Activated CD4-positive, alpha-beta T cell treated with anti-CD3 and anti-CD28 coated beads for 36 hours (primary cell): ENCODE measurements at places on chromosomes 1 and 21. TPM values are rescaled to one million over a fixed set of nuclear protein-coding genes. Genes with fewer than 3 reads are reported as not detected.

LPGAT1 gene
- 21.7 TPM for total RNA-seq

PROX1 gene
- total RNA-seq, result 0.14 TPM

INSRR gene
- 0.18 TPM for total RNA-seq

HCRTR1 gene
- not detected for total RNA-seq

HYI gene
- total RNA-seq, result 13.5 TPM

OR2M4 gene
- not detected for total RNA-seq

SLFNL1 gene
- total RNA-seq, result 0.14 TPM

RUNX3 gene
- 156 TPM for total RNA-seq

GUCA2A gene
- total RNA-seq, result not detected

CD5L gene
- total RNA-seq, result not detected

ILDR2 gene
- total RNA-seq, result 9.1 TPM

TEDDM1 gene
- not detected for total RNA-seq

CASQ2 gene
- not detected for total RNA-seq

NBPF26 gene
- total RNA-seq, result 14.2 TPM

PPP1R8 gene
- total RNA-seq, result 65.9 TPM

PBX1 gene
- 0.18 TPM for total RNA-seq

RASAL2 gene
- not detected for total RNA-seq

DHCR24 gene
- total RNA-seq, result 78.4 TPM

SPRR2G gene
- total RNA-seq, result not detected

LCE1F gene
- not detected for total RNA-seq

S100A7 gene
- not detected for total RNA-seq

TNFRSF14 gene
- total RNA-seq, result 145 TPM

HS2ST1 gene
- 22.2 TPM for total RNA-seq

SYT14 gene
- not detected for total RNA-seq

FAM78B gene
- 0.34 TPM for total RNA-seq

FCRL1 gene
- total RNA-seq, result not detected

RGS4 gene
- not detected for total RNA-seq

AADACL3 gene
- not detected for total RNA-seq

DCDC2B gene
- not detected for total RNA-seq

GJB3 gene
- not detected for total RNA-seq

CR1L gene
- total RNA-seq, result not detected

VWA5B1 gene
- not detected for total RNA-seq

KRTAP11-1 gene
- not detected for total RNA-seq

ANXA9 gene
- total RNA-seq, result 0.27 TPM

HTR1D gene
- not detected for total RNA-seq

RAP1A gene
- 182 TPM for total RNA-seq

ADGRL4 gene
- not detected for total RNA-seq

PADI2 gene
- 0.05 TPM for total RNA-seq

LAMC1 gene
- total RNA-seq, result 0.25 TPM

TFF1 gene
- not detected for total RNA-seq

SLC44A3 gene
- not detected for total RNA-seq

CELA3B gene
- not detected for total RNA-seq
